ENCODE measurements at places on chromosomes 2 and 18.

DNA sequence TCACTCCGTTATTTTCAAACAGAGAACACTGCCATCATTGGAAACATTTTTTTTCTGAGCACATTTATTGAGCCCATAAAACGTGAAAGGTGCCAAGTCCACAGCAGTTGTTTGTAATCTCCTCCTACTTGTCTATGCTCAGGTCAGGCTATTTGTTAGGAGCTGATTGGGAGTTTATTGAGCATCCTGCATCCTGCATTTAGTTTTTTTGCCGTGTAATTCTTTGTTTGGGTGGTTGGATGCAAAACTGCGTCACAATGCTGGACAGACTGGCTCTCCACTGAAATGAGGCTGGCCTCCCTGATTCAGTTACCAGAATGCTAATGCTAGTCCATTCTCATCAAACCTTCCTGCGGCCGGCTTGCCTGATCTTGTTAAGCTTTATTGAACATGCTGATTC is 71.4 kb downstream of the RAPGEF4 start:
- no peak for DNase-seq

- no peak for DNase-seq
Measured at GRCh38 chr2:196413821-196414274, 225.7 kb upstream of the CCDC150 start.

GRCh38 chr2:230899287-230899686 is 25.8 kb downstream of the GPR55 start:
- DNase-seq = no peak

DNA sequence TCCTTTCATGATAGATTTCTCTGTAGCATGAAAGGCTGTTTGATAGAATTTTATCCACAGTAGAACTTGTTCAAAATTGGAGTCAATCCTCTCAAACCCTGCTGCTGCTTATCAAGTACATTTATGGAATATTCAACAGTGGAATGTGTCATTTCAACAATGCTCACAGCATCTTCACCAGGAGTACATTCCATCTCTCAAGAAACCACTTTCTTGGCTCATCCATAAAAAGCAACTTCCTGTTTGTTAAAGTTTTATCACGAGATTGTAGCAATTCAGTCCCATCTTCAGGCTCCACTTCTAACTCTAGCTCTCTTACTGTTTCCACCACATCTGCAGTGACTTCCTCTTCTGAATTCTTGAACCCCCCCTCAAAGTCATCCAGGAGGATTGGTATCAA is 29.4 kb downstream of the PDCL3 start:
- DNase-seq = no peak

GRCh38 chr2:238784671-238785527 is 63.0 kb upstream of the TWIST2 start:
- peak; percentile 23 for DNase-seq

- no peak for DNase-seq
Measured at GRCh38 chr18:8397034-8397433, 212.2 kb upstream of the RAB12 start.

DNA sequence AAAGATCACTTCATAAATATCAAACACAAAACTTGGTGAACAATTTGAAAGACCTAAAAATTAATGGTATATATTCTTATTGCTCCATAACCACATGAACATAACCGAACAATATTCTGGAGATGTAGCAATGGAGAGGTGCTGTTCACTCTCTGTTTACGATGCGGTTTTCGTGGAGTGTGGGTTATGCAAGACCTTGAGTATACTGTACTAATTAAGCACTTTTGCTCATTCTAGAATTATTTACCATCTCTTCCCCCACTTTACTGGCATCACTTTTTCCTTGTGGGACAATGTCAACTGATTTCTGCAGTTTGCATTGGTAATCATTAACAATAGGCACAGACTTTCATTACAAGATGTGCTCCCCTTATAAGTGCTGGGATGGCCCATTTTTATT is 97.6 kb downstream of the RAPH1 start:
- no peak for DNase-seq

GRCh38 chr18:2894131-2894840 is 47.5 kb downstream of the EMILIN2 start:
- DNase-seq = no peak

GRCh38 chr2:228493852-228494251 is 312.4 kb upstream of the SPHKAP start:
- DNase-seq = no peak

DNA sequence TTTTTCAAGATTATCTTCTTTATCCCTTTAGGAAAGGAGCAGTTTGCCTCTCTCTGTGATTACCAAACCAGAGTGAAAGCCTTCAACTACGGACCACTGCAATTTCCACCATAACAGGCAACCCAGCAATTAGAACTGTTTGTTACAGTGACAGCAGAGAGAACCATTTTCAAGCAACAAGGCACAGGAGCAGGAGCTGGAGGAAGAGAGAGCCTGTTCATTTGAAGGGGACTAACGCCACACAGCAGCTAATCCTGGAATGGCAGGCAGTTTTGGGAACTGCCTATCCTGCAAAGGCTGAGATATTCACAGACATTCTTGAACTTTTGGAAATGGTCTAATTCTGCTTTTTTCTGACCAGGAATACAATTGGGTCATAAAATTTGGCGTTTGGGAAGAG is 1541.9 kb upstream of the PIK3C3 start:
- peak; percentile 28 for DNase-seq

- DNase-seq = no peak
Measured at GRCh38 chr18:48897531-48897930, 53.2 kb downstream of the SMAD7 start.

- peak; percentile 84 for DNase-seq
Measured at GRCh38 chr2:8169443-8169842, 512.4 kb upstream of the ID2 start.

- DNase-seq = no peak
Measured at GRCh38 chr2:177161741-177162460, 50.7 kb upstream of the HNRNPA3 start.

DNA sequence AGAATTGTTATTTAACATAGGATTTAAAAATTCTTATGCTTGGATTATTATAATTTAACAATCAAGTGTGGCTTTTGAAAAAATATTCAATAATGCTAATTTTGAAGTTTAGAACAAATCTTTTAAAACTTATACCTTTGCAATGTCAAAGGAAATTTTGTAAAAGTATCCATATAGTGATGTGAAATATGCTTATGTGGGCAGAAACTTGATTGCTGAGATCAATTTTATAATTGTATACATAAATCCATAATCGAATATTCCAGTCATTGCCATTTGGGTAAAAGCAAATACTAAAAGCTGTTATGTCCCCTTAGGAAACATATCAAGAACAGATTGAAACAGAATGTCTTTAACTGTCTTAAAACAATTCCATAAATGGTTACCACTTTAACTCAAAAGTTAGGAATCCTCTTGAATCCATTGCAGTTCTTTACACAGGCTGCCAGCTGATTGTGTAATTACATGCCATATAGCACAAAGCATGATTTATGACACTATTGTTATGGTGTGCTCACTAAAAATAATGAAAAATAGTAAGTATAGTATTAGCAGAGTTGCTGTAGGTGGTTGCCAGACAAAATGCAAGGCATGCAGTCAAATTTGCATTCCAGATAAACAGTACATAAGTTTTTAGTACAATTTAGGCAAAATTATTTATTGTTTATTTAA is 24.2 kb downstream of the PLCL1 start:
- peak; percentile 55 for DNase-seq

- no peak for DNase-seq
Measured at GRCh38 chr2:168196764-168197180, 50.6 kb downstream of the STK39 start.

DNA sequence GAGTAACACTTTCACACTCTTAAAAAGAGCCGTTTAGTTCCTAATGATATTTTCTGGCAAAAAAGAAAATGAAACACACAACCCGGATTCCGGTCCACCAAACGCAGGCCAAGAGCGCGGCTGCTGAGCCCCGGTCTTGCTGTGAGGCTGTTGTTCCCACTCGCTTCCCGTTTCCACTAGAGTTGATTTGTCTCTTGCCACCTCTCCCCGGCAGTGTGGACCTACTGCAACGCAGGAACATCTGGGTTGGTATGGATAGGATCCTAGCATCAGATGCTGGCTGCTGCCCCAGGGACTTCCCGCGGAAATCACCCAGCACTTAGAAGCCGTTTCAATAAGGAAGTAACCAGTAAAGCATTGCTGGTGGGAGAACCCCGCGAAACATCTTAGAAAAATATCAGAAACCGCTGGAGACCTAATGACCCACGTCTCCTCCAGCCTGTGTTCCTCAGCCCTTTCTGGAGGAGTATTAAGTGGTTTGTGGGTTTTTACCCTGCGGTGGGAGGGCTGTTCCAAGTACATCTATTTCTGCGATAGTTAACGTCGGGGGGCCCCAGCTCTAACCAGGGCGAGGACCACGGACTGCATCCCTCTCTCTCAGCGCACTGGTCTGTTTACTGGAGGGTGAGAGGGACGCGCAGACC is 939 bp downstream of the DOCK10 start:
- DNase-seq = no peak

GRCh38 chr2:187709065-187709464 is 154.8 kb upstream of the TFPI start:
- DNase-seq = no peak

DNA sequence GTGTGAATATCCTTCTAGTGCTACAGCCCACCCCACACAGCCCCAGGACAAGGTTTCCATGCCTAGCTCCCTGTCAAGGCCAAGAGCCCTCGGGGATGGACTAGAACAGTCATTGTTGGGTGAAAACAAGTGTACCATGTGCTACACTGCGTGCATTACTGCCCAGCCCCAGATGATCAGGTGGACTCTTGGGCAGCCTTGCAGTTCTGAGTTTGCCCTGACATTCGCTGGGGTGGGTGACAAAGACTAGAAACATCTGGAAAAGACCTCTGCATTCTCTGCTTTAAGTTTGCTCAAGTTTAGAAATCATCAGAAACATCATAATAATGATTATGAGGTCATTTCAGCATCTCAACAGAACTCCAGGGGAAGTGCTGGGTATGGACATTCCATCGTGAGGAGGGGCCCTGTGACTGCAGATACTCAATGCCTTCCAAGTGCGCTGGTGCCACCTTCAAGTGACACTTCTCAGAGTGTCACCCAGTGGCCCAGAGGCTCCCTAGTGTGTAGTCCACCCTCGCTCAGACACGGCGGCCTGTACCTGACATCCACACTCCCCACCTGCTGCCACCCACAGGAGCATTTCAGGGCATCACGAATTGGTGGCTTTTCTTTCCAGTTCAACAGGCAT is 5.3 kb upstream of the PXDN start:
- no peak for DNase-seq

- DNase-seq = no peak
Measured at GRCh38 chr18:79221136-79221535, 151.9 kb downstream of the ATP9B start.

DNA sequence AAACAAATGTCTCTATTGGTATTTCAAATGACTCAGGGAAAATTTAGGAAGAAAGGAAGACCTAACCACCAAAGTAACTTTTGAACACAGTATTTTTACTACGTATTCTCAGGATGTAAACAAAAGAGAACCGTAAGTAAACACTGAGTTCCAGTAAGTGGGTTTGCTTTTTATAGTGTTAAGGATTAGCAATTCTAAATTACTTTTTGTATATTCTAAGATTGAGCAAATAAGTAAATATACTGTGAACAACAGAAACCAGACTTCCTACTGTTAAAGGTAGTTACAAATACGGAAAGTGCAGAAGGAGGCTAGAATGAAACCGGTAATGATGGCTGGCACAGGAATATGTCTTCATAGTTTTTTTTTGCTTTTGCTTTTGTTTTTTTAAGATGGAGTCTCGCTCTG is 31.5 kb downstream of the SESTD1 start:
- no peak for DNase-seq

- DNase-seq = no peak
Measured at GRCh38 chr2:186399082-186399644, 86.9 kb upstream of the ZC3H15 start.

DNA sequence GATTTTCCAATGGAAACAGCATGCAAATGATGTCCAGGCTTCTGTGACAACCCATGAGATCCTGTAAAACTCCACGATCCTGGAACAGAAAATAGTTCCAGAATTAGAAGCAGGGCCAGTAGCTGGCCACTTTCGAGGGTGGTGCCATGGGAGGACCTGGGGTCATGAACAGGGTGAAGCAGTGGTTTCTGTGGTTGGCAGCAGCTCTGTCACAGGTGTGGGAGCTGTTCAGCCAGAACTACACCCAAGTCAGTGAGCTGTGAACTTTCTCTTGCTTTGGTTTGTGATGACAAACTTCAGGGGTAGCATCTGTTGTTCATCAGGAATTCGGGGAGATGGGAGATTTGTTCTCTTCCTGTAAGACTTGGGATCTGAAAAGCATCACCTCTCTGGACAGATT is 314.4 kb upstream of the NT5C1B start:
- DNase-seq = no peak

DNA sequence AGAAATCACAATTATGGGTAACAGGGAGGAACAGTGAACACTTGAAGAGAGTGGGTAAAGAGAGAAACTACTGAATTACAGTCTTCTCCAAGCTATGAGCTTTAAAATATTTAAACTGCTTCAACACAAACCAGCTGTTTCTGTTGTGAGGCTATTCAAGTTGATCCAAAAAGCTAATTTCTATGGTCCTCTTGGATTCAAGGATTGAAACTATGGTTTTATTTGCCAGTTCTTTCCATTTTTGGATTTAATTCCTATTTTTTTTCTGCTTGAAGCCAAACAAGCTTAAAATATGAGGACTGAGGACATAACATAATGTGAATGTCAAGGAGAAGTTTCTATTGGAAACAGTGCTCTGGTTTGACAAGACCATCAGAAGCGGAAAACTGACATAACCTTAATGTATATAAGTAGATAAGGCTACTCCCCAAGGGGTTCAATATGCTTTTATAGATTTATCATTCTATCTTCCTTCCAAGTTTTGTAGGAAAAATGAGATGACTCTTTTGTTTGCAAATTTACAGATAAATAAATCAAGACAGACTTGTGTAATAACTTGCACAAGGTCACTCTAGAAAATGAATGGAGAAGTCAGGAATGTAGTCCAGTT is 60.7 kb upstream of the AQP4 start:
- no peak for DNase-seq

DNA sequence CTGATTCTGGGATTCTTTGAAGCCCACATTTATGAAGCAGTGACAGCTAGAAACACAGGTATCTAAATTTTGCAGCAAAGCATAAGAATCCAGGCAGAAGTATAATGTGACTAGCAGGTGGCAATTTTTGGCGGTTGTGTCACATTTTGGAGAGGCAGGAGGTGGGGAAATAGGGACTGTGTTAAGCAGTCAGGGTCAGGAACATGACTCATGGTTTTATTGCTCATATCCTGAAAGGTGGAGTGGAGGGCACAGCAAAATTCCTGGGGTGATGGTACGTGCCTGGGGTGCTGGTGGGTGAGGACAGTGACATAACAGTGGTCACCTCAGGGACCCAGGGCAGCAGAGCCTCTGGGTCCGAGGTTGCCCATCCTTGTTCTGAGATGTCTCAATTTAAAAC is 63.5 kb upstream of the TTN start:
- no peak for DNase-seq
